Activated CD8-positive, alpha-beta memory T cell treated with anti-CD3 and anti-CD28 coated beads for 4 hours (primary cell): ENCODE measurements at places on chromosomes 11 and 22.

GRCh38 chr11:23497040-23497439, 636.8 kb upstream of the CCDC179 start:
- DNase-seq: no peak

DNA sequence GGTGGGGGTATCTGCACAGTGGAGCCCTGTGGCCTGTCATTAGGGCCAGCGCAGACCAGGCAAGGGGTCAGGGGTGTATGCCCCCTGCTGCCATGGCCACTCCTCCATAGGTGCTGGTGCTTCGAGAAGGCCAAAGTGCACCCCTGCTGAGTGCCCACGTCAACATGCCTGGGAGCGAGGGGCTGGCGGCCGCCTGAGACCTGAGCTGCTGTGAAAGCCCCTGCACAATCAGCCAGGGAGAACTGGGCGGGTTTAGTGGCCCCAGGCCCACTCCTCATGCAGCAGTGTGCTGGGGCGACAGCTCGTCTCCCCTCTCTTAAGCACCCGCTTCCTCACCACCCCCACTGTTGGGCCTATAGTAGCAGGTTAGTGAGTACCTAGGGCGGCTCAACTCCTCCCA, 14.0 kb downstream of the ZDHHC24 start:
- DNase-seq: no peak

GRCh38 chr11:71131861-71132260, 120.5 kb downstream of the SHANK2 start:
- DNase-seq: no peak

DNA sequence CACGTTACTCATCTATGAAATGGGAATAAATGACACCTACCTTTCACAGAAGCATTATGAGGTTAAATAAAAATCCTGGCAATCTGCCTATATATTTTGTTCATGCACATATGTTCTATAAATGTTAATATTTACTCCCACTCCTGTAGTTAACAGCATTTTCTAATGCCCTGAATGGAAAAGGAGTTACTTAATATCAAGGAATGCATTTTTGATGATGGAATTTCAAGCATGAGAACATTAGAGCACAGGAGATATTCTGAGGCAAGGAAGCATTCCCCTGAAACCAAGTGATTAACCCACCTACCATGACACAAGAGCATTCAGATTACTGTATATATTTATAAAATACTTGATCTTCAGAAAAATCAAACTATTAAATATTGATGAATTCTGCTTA, 102.1 kb downstream of the ARHGAP32 start:
- no peak for DNase-seq

DNA sequence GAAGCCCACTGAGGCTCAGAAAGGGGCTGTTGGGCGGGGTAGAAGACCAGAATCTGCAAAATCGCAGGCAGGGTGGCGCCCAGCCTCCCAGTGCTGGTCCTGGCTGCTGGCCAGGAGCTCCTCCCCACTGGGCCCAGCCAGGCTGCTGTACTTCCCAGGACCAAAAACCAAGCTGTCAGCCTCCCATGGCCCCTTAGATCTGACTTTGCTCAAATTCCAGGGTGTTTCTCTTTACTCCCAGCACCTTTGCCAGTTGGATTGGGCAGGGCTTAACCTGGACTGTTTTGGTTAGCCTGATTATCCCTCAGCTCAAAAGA, 44.2 kb upstream of the WEE1 start:
- DNase-seq: no peak

DNA sequence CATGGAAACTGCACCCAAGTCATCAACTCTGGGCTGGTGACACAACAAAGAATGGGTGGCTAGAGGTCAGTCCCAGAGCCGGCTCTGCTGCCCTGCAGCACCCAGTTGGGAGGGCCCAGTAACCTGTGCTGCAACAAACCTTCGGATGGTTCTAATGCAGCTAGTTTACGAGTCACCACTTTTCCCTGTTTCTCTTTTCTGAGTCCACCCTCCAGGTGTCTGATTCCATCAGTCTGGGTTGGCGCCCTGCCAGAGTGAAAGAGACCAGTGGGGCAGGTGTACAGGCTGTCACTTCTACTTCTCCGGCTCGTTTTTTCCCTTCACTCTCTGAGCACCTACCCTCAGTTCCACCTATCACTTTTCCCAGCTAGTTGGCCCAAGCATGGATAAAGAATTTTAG, 572.9 kb downstream of the NTM start:
- no peak for DNase-seq

GRCh38 chr22:20532256-20532993, 25.0 kb downstream of the MED15 start:
- DNase-seq: no peak
